ENCODE measurements at places on chromosomes 2 and 18.

DNA sequence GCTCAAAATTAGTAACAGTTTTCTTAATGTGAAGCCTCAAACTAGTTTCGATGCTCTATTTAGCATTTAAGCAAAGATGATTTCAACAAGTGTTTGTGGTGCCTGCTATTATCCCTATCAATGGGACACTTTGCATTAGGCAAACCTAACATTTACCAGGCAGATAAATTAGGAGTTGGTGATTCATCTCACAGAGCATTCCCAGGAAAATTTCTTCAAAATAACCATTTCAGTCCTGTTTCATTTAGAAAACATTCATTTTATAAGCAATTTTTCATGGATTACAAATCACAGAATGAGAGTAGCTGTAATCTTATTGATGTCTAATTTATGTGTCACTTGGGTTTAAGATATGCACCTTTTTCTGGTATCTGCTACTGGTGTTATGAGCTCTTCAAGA, 62.7 kb downstream of the CLHC1 start:
- no peak for DNase-seq

GRCh38 chr2:205766779-205767359, 84.6 kb downstream of the NRP2 start:
- peak; percentile 16 for DNase-seq

DNA sequence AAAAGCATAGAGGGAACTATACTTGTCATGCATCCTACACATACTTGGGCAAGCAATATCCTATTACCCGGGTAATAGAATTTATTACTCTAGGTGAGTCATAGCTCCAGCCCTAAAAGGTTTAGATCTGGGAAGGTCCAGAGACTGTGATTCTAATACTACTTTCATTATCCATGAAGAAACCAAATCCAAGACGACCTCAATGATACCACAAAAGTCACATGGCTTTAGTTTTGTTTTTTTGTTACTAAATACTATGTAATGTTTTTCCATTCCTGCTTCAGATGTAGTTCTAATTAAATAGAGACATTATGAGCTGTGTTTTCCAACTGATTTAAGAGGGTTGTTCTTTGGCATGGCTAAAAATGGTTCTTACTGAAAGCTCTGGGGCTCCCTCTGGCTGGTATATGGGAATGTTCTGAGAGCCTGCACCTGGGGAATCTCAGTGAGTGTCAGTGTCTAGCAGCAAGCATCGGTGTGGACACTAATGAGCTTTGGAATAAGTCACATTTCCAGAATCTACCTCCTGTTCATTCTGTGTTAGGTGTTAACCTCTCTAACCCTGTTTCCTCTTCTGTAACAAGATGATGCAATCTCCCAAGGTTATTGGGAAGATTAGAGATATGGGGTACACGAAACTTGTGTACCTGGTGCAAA, 20.5 kb upstream of the IL1RL2 start:
- no peak for DNase-seq

DNA sequence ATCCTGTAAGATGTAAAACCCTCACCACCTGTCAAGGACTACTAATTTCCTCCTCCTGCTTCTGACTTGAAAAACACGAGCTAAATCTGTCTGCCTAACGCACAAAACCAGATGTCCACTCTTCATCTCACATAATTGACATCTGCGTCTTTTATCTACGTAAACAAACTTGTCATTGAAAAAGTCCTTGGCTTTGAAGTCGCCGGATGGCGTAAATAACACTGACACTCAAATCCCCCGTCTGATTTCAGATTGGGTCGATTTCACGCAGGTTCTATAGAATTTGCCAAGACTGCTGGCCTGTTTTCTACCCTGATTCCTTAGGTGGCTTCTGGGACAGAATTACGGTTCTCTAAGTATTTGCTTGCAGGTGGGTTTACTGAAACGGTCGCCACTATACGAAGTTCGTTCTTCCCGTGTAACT, 539 bp upstream of the MOB4 start:
- DNase-seq = peak; percentile 5

GRCh38 chr2:177195194-177195593, 17.4 kb upstream of the HNRNPA3 start:
- DNase-seq = no peak

GRCh38 chr2:148658807-148659722, 14.5 kb downstream of the EPC2 start:
- DNase-seq = no peak

DNA sequence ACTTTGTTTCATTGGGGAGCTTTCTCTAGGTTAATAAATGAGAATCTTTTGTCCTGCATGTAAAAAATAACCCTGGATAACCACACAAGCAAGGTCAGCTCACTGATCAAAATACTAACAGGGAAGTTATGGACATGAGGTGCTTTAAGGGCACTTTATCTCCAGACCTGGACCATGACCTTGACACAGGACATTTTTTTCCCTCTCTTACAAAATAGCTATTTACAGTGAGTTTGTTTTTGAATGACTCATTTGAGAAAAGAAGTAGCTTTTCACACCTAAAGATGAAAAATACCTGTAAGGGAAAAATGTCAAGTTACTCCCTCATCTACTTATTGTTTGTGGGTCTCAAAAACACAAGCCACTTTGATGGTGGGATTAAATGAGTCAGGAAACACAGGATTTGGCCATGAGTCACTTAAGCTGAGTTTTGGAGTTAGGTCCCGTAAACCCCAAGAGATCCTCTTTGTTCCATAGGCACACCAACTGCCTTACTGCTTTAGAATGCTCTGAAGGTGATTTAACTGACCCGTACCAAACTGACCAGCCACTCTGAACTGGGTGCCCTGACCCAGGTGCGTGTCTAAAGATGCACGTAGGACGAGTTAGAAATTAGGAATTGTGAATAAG, 479.3 kb upstream of the NXPH2 start:
- no peak for DNase-seq

DNA sequence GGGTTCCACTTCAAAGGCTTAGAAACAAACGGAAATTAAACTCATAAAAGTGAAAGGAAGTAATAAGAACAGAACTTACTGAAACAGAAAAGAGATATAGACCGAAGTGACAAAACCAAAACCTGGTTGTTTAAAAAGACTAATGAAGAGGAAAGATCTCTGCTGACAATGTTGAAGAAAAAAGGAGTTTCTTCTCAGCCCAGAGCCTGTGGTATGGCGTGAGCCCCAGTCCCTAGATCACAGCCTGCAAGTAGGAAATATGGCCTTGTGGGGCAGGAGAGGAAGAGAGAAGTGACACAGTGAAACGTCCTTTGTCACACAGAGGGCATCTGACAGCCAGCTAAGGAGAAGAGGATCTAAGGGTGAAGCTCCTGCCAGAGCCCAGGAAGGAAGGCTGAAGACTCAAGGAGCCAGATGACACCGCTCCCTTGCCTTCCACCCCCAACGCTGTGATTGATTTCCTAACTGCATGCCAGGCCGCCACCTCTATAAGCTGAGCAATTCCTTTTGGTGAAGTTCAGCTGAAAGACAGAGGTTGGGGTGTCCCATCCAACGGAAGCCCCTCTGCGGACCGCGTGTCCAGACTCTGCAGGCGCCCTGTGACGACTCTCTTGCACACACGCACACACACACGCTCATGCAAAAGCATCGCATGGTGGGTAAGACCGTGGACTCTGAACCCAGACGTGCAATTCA, 141.1 kb downstream of the HDAC4 start:
- DNase-seq = no peak

DNA sequence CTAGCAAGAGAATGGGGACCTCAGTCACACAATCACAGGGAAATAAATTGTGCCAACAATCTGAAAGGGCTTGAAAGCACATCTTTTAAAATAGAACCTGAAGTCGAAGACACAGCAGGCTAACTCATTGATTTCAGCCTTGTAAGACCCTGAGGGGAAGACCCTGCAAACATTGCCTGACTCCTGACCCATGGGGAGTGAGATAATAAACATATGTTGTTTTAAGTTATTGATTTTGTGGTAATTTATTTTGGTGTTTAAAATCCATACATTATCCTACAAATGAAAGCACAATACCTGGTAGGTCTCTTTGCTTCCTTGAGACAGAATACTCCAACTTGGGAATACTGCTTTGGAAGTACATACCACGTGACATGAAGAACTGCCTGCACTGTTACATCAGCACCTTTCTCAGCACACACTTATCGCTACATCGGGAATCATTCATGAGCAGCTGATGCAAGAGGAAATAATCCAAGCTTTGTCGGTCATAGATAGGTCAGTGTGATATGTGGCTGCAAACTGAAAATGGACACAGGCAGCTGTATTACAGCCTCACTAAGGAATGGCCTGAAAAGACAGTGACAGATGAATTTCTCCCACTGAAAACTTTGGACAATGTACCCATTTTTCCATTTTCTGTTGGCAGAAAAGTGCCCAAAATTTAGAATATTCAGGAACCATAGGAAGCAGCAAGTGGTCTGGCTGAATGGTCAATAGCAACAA, 494.5 kb upstream of the MAP2 start:
- no peak for DNase-seq

GRCh38 chr2:2573658-2574293, 242.7 kb upstream of the MYT1L start:
- DNase-seq = no peak

- no peak for DNase-seq
Observed at GRCh38 chr2:25347205-25347815, 5.6 kb upstream of the DNMT3A start.

GRCh38 chr2:66789741-66790140, 354.8 kb downstream of the MEIS1 start:
- no peak for DNase-seq

GRCh38 chr2:9623151-9623550, 7.6 kb downstream of the YWHAQ start:
- DNase-seq = no peak

DNA sequence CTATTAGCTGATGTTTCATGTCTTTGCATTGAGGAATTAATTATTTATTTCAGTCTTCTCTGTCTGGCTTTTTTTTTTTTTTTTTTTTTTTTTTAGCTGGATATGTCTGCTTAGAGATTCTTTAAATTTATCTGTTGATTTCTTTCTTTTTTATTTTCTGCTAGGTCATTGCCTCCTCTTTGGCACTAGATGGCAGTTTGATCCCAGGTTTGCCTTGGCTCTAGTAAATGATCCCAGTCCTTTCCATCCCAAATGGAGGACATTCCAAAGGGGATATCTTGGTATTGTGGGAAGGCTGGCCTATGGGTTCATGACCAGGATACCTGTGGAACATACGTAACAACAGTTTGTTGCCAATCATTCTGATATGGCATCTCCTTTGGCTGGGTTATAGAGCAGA, 339.5 kb upstream of the GCFC2 start:
- no peak for DNase-seq

GRCh38 chr2:181934694-181935093, 43.2 kb downstream of the ITPRID2 start:
- no peak for DNase-seq

- DNase-seq = no peak
Observed at GRCh38 chr2:96608469-96609455, 29.4 kb downstream of the KANSL3 start.

GRCh38 chr2:30178618-30179434, 32.0 kb downstream of the YPEL5 start:
- no peak for DNase-seq

GRCh38 chr18:6414118-6414722, 491 bp downstream of the L3MBTL4 start:
- DNase-seq = no peak

- DNase-seq = no peak
Observed at GRCh38 chr2:239322416-239323086, 78.3 kb downstream of the HDAC4 start.

DNA sequence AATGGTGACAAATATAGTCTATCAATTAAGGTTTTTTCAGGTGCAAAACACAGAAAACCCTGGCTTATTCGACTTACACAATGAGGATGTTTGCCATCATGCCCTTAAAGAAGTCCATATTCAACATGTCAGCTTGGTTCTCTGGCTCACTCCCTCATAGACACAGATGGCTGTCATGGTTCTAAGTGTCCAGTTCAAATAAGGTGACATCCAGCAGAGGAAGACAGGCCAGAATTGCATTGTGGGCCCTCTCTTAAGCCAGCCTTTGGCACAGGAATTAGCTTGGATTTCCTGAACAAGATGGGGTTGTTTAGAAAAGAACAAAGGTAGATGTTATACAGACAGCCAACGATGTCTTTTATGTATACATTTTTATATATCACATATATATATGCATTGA, 18.7 kb upstream of the SLC1A4 start:
- no peak for DNase-seq

- DNase-seq = no peak
Observed at GRCh38 chr2:1609485-1610095, 134.7 kb downstream of the PXDN start.

DNA sequence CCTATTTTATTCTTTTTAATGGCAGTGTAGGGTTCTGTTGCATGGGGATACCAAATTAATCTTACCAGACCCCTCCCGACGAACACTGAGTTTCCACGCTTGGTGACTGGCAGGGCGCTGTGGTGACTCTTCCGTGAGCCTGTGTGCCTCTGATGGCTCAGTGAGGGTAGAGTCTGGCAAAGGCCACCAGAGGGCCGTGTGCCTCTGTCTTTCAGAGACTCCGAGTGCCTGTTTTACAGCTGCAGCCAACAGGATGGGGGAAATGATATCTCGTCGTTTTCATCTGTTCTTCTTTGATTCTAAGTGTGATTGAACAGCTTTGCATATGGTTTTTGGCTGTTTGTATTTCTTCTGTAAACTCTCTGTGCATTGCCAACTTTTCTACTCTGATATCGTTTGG, 99.8 kb downstream of the ZNF236 start:
- peak; percentile 6 for DNase-seq

GRCh38 chr2:129710670-129711495, 268.6 kb upstream of the RAB6C start:
- no peak for DNase-seq

DNA sequence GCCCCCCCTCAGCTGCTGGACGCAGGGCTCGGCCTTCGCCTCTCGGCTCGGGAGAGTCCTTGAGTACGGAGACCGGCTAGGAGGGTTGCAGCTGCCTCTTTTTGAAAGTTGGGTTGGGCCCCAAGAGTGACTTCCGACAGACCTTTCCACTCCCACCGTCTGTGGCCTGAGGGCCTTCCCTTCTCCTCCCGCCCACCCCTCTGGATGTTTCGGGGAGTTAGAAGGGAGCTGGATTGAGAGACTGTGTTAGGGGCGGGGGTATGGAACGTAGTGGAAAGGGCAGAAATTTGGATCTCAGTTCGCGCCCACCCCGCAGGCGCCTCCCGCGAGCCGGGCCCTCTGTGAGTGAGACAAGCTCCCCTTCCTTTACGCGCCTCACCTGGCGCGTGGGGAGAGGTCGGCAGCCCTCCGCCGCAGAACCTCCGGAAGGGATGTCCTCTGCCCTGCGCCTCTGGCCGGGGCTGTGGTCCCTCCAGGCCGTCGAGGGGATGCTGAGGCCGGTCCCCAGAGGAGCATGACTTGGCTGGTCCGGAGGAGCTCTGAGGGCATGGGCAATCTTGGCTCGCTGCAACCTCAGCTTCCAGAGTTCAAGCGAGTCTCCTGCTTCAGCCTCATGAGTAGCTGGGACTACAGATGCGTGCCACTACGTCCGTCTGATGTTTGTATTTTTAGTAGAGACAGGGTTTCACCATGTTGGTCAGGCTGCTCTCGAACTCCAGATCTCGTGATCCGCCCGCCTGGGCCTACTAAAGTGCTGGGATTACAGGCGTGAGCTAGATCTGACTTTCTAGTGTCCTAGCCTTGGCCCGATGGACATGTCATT, 15.9 kb downstream of the C2orf74 start:
- peak; percentile 7 for DNase-seq
